ENCODE measurements at places on chromosomes 5 and 9.

DNA sequence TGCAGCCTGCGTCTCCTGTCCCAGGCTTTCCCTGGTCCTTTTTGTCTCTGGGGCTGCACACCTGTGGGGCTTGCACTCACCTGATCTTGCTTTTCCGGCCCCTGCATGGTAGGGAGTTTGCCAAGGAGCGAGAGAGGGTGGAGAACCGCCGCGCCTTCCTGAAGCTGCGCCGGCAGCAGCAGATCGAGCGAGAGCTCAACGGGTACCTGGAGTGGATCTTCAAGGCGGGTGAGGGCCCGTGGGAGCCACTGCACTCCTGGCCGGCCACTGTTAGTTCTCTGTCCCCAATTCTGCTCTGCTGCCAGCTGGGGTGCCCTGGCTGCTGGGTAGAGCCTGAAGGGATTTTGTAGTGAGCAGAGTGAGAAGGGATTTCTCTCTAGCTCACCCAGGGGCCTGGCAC lies 78.0 kb downstream of the CACNA1B start:
- no peak for DNase-seq

DNA sequence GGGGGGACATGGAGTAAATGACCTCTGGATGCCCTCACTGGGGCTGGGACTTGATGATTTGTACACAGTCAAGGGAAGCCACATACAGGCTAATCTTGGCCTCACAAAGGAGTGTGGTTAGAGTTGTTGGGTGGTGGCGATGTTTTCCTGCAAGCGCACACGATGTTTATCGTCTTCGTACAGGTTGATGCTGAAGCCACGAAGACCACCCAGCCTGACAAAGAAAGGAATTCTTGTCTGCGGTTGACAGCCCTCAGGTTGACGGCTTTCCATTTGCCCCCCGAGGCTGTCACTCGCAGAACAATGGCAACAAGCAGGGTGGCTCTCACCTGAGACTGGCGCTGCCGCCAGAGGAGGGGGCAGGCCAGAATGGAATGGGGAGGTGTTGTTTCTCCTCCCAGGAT lies 14.1 kb upstream of the XPA start:
- DNase-seq: no peak

DNA sequence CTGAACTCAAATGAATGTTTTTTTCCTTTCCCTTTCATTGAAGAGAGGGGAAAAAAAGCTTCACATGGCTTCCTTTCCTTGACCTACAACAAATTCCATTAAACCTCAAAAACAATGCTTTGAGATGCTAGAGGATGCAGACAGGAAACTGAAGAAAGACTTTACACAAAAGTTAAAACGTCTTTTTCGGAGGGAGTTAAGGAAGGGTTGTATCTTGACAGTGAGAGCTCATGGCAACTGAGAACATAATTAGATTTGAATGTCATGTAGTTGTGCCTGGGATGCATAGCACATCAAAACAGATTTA lies 66.4 kb downstream of the EBF1 start:
- DNase-seq: no peak

DNA sequence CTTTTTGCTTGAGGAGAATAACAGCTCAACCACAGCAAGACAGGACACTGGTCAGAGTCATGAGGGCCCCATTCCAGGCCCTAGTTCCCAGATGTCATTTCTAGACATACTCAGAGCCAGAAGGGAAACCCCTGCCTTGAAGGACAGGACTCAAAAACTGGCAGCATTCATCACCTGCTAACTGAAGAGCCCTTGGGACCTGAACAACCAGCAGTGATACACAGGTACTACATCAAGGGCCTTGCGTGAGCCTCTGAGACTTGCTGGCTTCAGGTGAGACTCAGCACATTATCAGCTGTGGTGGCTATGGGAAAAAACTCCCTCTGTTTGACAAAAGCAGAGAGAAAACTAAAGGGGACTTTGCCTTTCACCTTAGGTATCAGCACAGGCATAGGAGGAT lies 22.6 kb downstream of the TMEM267 start:
- no peak for DNase-seq

- no peak for DNase-seq
These were observed 18.6 kb upstream of the TMEM174 start for GRCh38 chr5:73154208-73155006.

DNA sequence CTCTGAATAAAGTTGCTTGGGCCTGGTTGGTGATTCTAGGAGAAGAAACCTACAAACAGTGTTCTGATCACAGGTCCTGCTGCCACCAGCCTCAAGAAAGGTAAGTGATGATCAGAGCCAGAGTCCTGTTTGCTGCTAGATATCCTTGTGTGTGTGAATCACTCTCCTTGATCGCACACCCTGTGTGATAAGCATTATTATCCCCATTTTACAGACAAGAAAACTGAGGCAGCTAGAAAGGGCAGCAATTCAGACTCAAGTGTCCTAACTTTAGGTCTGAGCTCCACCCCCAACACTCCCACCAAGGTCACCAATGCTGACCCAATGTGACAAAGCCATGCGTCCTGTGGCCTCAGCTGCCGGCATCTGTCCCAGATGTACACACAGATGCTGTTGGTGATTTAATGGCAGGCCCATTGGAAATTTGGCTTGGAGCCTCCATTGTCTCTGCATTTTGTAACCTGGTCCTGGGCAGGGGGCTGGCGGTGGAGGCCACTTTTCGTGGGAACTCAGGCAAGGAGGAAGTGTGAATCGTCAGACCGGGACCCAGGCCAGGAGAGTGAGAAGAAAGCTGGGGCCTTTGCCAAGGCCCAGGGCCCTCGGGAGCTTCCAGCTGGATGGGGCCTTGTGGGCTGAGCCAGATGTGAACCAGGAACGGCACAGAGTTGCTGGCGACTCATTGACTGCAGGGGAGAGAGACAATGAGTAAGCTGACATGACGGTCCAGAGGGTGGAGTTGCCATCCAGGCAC lies 29.8 kb upstream of the GGTA1 start:
- DNase-seq: no peak

All from NCI-H510A treated with DMSO at 0.1 percent for 48 hours (cell line).